ENCODE measurements at places on chromosomes 1 and 21.

DNA sequence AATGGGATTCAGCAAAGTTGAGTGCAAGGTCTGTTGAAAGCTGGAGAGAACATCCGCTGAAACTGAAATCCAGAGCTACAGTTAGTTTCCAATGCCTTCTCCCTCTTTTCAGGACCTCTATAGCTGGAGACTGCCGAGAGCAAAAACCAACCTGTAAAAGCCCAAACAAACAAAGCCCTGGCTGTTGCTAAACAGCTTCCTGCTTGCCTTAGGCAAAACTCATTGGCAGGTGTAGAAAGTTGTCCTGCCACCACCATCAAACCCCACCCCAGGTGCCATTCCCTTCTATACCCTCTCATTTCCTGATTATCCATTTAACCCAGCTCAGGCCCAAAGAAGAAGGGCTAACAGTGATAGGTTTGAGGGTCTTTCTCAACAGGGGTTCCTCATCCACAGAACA lies 24.7 kb downstream of the SCYL3 start:
- DNase-seq = no peak

GRCh38 chr1:182586380-182586779 lies 2.7 kb downstream of the RNASEL start:
- DNase-seq = no peak

DNA sequence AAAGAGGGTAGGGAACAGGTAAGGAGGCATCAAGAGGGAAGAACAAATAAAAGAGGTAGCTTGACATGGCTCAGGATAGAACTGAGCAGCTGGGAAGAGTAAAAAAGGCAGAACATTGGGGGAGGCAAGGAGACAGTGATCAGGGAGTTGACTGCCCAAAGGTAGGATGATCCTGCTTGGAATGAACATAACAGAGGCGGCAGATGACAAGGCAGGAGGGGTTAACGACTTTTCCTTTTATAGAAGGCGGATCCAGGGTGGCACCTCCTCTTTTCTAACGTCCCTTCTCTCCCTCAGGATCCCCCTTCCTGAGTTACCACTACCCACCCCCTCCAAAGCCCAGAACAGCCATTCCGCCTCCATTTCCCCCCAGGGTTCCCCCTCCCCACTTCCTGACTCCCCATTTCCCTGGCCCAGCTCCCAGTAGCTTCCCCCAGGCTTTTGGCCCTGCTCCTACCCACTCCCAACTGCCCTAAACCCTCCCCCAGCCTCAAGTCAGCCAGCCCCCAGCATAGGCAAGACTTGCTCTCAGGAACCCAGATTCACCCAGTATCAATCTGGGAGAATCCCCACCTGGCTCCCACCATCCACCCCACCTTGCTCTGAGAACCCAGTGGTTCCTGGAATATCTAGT lies 769 bp upstream of the ADAMTS4 start:
- DNase-seq = no peak

DNA sequence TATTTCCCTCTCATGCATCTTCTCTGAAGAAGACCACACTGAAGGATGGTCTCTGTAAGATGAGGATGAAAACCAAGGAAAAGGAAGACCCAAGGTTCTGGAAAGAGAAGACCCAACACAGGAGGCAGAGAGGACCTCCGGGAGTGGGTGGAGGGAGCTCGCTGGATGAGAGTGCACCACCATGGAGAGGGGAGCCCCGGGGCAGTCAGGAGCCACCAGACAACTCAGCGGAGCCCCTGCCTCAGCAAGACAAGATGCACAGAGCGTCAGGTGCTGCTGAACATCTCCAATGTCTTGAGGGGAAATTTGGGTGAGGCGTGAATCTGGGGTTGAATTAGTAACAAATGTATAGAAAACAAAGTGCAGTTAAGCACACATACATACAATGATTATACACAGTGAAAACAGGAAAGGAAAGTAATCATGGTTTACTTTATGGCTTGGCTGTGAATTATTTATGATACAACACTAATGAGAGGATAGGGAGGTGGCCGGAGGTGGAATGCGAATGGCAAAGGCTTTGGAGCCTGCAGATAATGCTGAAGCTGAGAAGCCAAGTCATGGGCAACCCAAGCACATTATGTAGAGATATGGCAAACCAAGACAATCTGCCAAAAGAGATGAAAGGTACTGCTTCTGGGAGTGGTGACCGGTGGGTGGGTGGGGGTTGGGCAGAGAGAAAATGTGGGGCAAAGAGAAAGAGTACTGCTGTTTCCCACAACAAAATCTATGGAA lies 80.4 kb upstream of the EDN2 start:
- no peak for DNase-seq

DNA sequence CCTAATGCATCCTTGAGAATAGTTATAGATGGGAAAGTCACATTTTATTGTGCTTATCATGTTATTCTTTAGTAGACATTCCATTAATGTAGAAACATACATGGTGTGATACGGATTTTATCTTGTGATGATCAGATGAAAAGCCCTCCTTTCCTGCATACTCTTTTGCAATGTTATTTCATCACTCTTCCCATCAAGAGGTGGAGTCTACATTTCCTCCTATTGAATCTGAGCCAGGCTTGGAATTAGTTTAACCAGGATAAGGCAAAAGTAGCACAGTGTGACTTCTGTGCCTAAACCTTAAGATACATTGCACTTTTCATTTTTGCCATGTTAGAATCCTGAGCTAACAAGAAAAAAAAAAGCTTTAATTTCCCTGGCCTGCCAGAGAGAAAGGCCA lies 393.7 kb upstream of the ST6GALNAC5 start:
- DNase-seq = no peak

DNA sequence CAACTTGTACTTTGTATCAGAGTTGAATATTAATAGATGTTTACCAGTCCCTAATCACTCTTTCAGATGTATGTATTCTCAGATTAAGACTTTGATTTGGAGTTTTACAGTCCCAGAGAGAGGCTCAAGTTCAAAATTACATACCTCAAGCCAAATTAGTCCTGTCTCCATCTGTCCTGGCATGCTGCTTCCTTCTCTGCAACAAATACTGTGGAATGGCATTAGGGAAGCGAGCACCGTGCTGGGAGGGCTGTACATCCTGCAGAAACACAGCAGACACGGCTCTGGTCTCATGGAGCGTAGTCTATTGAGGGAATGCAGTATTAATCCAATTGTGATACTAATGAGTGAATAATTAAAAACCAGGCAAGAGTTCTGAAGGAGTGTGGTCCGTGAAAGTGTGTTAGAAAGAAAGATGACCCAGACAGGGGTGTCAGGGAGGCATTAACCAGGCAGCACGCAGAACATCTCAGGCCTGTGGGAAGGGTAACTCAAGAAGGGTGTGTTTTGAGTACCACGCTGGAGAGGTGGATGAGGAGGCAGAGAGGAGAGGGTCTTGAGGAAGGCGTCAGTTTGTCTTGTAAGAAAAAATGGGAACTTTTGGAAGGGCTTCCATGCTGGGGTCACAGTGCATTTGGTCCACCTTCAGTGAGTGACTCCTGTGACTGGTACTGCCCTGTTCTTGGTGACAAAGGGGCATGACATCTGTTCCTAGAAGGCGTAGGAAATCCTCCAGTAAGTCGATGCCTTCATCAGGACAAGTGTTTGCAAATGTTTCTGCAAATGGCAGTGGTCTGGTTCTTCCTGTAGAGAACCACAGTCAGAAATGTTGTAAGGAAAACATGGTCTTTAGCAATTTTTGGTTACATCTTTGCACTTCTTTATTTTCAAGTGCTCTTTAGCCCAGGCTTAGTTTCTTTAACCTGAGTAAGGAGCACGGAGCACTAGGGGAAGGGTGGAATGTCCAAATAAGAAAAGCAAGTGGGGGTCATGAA lies 1.6 kb downstream of the RAB4A start:
- DNase-seq = peak; percentile 23

GRCh38 chr21:31374395-31374794 lies 30.3 kb upstream of the TIAM1 start:
- DNase-seq = no peak

- peak; percentile 48 for DNase-seq
These were observed 93.0 kb upstream of the TENT5C start for GRCh38 chr1:117512728-117513321.

DNA sequence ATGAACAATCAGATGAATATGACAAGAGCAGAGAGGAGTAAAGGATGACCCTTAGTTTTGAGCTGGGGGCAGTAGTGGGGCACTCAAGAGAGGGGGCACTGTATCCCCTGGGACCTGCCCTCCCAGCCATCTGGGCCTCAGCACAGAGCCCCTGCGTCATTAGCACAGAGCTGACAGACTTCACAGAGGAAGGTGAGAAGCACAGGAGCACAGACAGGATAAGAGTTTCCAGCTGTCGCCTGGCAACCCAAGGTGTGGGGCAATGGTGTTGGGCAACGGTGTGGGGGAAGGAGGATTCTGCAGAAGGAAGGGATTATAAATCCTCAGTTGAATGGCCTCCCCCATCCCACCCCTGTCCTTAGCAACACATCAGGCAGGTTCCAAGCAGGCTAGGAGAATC lies 30.2 kb downstream of the RAB3B start:
- DNase-seq = no peak

GRCh38 chr1:204498981-204499380 lies 4.4 kb upstream of the PIK3C2B start:
- no peak for DNase-seq

- DNase-seq = no peak
These were observed 32.3 kb upstream of the CRP start for GRCh38 chr1:159746666-159747065.

DNA sequence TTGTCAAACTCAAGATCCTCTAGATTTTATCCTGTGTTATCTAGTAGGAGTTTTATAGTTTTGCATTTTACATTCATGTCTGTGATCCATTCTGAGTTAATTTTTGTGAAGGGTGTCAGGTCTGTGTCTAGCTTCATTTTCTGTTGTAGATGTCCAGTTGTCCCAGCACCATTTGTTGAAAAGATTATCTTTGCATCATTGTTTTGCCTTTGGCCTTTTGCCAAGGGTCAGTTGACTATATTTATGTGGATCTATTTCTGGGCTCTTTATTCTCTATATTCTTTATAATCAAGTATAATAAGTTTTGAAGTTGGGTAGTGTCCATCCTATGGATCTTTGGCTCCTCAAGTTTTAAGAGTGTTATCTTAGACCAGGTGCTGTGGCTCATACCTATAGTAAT lies 21.9 kb downstream of the TRAF5 start:
- DNase-seq = no peak

GRCh38 chr1:231853588-231854207 lies 227.1 kb downstream of the DISC1 start:
- DNase-seq = no peak

DNA sequence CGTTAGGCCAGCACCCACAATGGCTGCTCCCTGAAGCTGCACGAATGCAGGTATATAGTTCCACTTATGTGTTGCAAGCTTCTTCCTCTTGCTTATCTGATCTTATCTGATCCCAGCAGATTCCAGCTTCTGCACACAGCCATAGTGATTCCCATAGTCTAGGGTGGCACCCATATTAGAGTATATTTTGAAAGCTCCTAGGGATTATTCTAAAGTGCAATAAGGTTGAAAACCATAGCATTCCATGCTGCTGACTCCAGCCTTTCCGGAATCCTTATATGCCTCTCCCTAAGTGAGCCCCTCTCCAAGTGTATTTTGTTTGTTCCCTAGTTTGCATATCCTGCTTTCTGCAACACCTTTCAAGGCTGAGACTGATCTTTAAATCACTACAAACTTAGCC lies 432.0 kb downstream of the SETD4 start:
- DNase-seq = peak; percentile 49

DNA sequence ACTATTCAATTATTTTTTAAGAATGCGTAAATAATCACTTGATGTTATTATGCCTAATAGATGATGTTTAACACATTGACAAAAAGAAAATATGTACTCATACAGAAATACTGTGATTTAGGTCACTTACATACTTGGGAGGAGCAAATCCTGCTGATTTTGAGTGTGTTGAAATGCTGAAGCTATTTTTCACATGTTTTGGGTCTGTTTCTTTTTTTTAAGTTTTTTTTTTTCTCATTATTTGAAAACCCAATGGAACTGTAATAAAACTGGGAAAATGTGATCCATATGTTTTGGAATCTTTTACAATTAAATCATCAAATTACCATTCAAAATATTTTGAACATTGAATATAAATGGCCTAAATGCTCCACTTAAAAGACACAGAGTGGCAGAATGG lies 366.2 kb upstream of the ADAMTS5 start:
- no peak for DNase-seq

DNA sequence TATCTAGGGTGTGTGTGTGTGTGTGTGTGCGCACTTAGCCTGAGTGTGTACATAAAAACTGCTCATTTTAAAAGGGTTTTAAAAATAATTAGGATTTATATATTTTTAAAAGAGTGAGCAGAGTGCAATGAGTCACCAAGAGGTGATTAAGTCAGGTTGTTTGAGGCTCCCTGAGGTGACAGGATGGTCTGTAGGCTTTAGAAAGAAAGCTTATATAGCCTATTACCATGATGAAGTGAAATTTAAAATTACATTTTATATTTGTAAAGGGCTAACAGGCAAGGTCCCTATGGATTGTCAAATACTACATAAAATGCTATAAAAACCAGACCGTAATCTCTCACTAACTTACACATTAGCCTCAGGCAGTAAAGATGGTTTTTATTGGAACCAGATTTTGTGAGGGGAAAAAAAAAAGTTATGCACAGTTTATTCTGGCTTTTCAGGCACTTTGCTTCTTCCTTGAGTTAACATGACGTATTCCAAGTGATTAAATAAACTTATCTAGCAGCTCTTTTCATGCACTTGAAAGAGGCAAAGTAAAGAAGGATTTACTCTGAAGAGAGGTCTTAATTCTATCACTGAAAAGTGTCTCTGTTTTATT lies 711.7 kb upstream of the PTBP2 start:
- no peak for DNase-seq

GRCh38 chr1:202165267-202165941 lies 5.0 kb upstream of the PTPN7 start:
- DNase-seq = no peak

DNA sequence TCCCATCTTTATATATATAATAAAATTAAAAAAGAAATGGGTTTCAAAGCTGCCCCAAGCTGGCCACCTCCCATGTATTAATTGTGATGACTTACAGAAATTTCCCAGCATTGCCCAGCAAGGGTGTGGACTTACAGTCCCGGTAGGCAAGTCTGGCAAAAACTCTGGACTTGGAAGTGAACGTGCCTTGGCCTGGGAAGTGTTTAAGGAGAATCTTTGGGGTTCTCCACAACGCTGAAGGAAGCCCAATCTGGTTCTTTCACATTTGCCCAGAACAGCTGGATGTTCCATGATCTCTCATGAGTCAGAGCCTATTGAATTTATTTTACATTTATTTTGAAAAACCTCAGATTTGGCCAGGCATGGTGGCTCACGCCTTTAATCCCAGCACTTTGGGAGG lies 98.4 kb upstream of the SLC45A1 start:
- DNase-seq = no peak

GRCh38 chr1:36761113-36761512 lies 273.2 kb downstream of the GRIK3 start:
- no peak for DNase-seq

GRCh38 chr1:204041232-204041767 lies 31.6 kb upstream of the SOX13 start:
- DNase-seq = no peak

DNA sequence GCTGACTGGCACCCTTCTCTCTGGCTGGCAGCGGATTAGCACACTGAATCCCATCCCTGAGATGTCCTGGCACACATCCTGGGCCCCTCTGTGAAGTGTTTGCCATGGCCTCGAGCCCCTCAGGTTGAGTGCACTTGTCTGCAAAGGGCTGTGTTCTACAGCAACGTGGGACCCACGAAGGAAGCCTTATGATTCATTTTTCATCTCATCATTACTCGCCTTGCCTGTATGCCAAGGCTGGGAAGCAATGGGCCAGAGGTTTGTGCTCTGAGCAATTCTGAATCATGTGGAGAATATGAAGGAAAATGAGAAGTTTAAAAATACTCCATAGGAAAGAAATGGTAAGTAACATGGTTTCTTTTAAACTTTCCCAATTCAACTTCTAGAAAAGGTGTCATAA lies 124.8 kb upstream of the LMO4 start:
- peak; percentile 79 for DNase-seq
